Activated CD4-positive, alpha-beta memory T cell treated with anti-CD3 and anti-CD28 coated beads for 36 hours (primary cell): ENCODE measurements at places on chromosomes 1 and 21. TPM values are rescaled to one million over a fixed set of nuclear protein-coding genes. Genes with fewer than 3 reads are reported as not detected.

GRCh38 chr1:155966135-155966534 lies 12.2 kb downstream of the ARHGEF2 start:
- DNase-seq, result no peak

DNA sequence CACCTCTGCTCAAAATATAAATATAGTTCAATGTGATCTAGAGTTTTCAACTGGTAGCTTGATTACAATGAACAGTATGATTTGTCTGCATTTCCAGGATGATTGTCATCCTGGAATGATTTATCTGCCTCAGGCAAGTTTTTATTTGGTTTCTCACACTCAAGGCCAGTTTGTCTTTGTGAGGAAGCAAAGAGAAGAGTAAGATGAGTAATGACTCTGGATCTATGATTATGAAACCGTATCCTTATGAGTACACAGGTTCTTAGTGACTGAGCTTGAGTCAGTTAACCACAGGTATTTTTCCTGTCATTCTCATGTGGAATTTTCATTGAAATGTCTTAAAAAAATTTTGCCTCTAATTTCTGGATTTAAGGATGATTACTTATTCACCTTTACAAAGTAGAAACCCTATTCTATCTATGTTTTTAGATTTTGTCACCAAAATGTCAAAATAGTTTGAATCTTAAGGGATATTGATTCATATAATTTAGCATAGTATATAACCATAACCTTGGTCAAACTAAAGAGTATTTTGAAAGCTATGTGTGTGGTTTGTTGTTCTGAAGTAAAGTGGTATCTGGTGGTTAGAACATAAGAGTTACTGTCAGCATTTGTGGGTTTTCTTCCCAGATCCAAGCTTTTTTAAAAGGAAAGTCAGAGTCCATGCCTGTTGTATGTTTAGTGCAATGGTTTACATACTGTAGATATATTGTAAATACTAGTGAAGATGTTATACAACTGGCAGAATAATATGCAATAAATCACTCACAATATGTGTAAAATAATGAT lies 145.0 kb downstream of the RASAL2 start:
- no peak for DNase-seq

Gene SYT14
- total RNA-seq, result not detected

DNA sequence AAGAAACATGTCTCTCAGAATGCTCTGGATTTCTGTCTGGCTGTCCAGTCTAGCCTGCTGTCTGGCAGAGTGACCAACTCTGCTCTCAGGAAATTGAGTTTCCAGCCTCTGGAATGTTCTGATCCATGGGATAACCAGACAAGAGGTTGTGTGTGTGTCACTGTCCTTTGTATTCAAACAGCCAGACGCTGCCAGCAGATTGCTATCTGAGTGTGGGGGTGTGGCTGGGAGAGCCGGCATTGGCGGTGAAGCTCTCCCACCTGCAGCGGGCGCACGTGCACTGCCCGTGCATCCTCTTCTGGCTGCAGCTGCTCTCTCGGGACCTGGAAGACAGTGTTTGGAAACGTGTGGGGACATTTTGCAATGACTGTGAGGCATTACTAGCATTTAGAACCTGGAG lies 26.1 kb downstream of the PKP1 start:
- peak; percentile 21 for DNase-seq
